ENCODE measurements at places on chromosomes 16 and 17.

- no peak for DNase-seq
Measured at GRCh38 chr16:33059206-33059605, 134.8 kb upstream of the TP53TG3C start.

- DNase-seq, result no peak
Measured at GRCh38 chr16:2328428-2328827, 12.1 kb downstream of the ABCA3 start.

DNA sequence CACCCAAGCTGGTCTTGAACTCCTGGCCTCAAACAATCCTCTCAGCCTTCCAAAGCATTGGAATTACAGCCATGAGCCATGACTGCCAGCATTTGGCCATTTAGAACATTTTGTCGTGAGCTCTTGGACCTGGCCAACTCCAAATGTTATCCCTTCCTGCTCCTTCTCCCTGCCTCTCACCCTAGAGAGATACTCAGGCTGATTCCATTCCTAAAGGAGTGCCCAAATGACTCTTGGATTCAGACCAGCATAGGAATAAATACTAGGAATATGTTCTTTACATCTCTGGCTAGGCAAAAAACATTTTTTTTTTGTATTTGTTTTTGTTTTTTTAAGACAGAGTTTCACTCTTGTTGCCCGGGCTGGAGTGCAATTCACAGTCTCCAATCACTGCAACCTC, 15.5 kb downstream of the FZD2 start:
- DNase-seq, result no peak

DNA sequence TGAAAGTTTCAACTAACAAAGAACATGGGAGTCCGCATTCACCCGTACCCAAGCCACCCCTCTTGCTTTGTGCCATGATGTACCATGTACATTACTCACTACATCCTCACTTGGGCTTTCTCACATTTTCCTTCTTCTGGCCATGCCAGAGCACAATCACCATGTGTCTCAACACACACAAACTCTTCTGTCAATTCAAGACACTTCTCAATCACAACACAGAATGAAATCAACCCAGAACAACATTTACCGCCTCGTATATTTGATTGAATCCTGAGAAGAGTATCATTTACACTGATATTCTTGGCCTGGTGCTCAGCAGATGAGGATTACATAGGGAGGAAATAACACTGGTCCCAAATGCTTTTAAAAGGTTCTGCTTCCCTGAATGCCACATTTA, 4.5 kb downstream of the ADAMTS18 start:
- no peak for DNase-seq

DNA sequence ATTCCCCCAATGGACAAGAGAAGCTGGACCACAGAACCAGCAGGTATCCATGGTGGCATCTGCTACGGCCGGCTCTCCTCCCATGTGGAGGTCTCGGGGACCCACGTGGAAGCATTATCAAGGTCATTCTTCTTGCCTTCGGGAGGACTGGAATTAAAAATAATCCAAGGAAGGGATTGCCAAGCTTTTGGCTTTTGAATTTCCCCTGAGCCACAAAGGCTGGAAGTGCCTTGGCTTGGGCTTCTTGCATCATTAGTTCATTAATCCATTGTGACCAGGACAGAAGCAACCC, 16.1 kb downstream of the NAGPA start:
- DNase-seq, result no peak

DNA sequence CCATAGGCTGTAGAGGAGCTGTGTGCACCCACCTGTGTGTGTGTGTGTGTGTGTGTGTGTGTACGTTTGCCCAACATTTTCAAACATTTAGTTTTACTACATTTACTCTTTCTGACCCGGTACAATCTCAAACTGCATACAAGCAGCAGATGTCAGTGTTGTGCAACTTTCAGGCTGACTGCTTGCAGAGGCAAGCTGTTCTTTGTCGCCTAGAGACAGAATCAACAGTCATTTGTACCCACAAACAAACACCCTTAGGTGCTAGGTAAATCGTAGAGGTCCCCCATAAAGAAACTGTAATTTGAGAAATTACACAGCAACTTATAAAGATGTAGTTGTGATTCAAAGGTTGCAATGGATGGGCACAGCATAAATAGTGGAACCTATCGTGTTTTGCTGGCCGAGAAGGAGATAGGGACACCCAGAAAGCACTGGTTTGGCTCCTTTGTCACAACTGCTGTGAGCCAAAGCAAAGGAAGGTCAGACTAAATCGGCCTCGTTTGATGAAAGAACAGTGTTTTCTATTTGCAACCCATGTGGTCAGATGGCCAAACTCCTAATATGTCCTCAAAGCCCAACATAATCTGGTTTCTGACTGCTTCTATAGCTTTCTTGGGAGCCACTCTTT, 478.4 kb downstream of the TOX3 start:
- peak; percentile 48 for DNase-seq

DNA sequence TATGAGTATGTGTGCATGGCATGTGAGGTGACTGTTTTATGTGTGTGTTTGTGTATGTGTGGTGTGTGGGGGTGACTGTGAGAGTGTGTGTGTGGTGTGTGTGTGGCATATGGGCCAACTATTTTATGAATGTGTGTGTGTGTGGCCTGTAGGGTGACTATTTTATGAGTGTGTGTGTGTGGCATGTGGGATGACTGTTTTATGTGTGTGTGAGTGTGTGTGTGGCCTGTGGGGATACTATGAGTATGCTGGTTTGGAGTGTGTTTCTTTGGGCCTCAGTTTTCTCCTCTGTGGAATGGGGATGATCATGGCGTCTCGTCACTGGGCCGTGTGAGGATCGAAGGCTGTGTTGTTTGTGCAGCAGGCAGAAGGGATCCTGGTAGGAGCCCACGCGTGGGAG, 152.1 kb upstream of the PLCG2 start:
- DNase-seq, result no peak

DNA sequence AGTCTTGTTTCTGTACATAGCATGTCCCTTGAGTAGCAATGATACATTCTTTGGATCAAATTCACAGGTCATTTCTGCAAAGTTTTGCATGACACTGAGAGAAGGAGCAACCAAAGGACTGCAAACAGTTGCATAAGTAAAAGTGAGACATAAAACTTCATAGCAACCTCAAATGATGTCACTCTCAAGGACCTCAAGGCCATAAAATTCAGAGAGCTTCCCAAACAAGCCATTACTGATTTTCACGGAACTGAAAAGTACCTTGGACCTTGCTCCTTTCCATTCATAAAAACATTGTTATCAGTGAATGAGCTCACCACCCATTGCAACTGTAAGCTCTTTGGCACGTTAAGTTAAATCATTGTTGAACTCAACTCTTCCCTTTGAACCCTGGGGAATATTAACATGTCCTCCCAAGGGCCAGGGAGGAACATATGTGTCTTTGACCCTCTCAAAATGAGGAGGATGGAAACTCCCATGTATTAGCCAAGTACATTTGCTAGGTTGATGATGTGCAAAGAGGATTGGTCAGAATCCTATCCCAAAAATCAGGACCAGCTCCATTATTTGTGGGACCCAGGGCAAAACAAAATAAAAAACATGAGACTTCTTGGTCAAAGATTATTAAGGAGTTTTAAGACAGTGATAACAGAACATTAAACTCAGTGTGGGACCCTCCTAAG, 275.0 kb upstream of the DYNLRB2 start:
- peak; percentile 31 for DNase-seq

DNA sequence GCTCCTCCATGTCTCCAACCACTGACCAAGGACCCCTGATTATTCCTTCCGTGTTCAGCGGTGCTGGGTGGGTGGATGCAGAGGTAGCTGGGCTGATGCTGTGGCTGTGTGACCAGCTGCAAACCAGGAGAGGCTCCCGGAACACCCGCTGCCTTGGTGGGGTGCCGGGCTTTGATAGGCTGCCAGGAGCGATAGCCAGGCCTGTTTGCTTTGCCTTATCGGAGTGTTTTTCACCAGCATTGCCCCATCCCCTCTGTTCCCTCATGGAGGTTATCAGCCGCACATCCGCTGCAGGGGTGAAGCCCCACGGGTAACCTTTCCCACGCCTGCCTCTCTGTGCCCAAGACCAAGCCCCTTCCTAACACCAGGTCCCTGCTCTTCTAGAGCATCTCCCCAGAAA, 354.3 kb downstream of the C16orf95 start:
- DNase-seq, result no peak

GRCh38 chr17:81513372-81513752, 763 bp upstream of the ACTG1 start:
- DNase-seq, result no peak

GRCh38 chr16:87661561-87661960, 59.3 kb downstream of the JPH3 start:
- peak; percentile 59 for DNase-seq

GRCh38 chr17:39737760-39738567, at the start of gene GRB7:
Gene GRB7 (plus strand): TSS chr17:39737938. CDS start chr17:39742302, 4,364 bp downstream.
- DNase-seq, result no peak

GRCh38 chr17:62994931-62995330, 28.9 kb downstream of the TANC2 start:
- DNase-seq, result no peak

DNA sequence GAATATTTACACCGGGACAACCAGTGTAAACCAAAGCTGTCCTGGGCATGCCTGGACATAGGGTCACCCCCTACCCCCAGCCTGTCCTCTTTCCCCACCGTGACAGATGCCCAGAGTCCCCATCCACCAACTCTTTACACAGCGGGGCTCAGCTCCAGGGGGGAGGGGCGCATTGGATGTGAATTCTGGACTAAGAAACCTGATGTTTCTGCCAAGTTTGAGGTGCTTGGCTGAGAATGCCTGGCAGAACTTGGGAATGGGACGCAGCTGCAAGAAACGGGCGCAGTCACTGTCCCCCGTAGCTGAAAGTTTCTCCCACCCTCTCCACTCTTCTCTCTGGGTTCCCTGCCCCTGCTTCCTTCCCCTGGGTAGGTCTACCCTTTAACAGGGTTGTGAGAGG, 68.0 kb upstream of the CDC42EP4 start:
- DNase-seq, result no peak

- DNase-seq, result no peak
Measured at GRCh38 chr16:81711657-81712319, 67.3 kb upstream of the PLCG2 start.

DNA sequence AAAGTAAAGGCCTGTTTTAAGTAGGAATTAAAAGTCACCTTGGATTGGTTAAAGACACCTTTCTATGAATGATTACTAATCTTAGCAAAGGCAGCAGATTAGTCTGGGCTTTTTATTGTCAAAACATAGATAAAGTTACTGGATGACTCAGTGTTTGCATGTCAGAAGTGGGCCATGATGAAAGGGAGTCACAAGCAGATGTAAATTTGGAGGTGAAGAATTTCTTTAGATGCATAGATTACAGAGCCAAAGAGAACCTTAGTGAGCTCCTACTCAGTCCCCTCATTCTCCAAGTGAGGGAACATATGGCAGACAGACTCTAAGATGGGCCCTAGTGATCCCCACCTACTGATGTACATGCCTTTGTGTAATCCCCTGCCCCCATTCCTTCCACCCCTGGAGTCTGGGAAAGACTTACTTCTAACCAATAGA, 124.5 kb downstream of the HS3ST3A1 start:
- no peak for DNase-seq

DNA sequence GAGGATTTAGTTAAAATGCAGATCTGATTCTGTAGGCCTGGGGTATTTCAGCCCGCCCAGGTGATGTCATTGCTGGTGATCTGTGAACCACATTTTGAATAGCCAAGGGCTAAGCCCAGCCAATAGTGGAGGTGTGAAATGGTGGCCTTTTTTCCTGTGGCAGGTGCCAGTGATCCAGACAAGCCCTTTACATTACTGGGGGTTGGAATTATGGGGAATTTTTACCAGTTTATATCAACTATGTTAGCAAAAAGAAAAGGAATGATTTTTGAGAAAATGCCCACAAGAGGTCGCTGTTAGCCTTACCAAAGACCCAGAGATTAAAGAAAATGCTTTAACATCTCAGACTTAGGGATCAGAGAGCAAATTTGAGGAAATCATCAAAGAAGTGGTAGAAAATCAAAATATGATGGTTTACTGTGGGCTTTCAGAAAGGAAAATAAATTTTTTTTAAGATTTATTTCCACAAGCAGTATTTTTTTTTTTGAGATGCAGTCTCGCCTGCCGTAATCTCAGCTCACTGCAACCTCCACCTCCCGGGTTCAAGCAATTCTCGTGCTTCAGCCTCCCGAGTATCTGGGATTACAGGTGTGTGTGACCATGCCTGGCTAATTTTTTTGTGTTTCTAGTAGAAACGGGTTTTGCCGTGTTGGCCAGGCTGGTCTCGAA, 3.9 kb downstream of the VPS35L start:
- peak; percentile 77 for DNase-seq

- DNase-seq, result no peak
Measured at GRCh38 chr17:46141645-46142044, 51.6 kb downstream of the KANSL1 start.

DNA sequence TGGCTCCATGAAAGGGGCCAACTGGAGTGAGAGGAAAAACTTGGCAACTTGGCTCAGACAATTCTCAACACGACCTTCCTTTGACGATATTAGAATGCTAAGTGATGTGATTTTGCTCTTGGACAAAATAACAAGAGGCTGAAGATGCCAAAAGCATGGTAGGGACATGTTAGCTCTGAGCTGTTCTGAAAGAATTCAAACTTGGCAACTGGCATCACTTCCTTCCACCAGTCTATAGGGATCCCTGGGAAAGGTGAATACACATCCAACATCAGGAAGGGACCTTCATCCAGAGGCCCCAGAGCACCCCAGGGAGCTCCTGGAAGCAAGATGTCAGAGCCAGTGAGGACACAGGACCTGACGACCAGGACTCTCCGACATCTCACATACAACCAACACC, 4.3 kb downstream of the KRT37 start:
- DNase-seq, result no peak

DNA sequence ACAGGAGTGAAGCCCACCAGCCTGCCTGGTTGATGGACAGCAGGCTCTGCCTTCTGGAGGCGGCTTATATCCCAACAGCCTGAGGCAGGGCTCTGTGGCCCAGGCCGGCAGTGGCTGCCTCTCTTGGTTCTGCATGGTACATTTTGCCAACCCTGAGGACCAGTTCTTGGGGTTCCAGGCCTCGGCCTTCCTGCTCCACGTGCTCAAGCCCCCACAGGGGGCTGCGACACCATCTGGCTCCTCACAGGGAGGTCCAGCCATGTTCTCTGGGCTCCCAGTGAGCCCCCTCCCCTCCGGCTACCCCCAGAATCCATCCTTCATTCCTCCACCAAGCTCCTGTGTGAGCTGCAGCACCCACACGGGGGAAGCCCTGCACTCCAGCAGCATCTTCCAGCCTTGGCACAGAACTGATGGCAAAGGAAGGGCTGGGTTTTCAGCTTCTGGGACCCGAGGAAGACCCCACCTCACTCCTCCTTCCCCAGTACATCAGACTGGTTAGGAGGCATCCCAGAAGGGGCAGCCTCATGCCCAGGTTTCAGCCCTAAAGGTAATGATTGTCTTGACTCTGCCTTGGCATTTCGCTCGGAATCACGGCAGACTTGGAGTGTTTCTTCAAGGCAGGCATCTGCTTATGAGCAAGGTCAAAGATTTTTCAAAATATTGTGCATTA, 231.2 kb downstream of the CPPED1 start:
- no peak for DNase-seq

GRCh38 chr17:51662204-51663056, 402.1 kb downstream of the UTP18 start:
- no peak for DNase-seq

DNA sequence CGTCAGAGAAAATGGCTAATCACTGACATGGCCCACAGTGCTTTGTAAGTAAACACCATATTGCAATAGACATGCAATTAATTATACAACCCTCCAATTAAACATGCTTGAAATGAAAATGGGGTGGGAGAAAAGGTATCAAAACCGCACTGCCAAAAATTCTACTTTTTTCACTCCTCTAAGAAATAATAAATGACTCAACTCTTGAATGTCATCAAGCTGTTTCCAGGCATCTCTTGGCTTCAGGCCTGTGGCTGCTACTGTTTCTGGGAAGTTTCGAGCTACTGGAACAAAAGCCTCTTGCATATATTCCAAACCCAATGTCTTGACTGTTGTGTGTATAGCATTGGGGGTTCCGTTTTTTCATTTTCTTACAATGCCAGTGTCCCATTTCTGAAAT, 412.6 kb downstream of the RBFOX1 start:
- DNase-seq, result no peak
